ENCODE measurements at places on chromosomes 11 and 22. TPM values are rescaled to one million over a fixed set of nuclear protein-coding genes. Genes with fewer than 3 reads are reported as not detected.

GRCh38 chr22:48089601-48090331 lies 1327.3 kb downstream of the TBC1D22A start:
- DNase-seq, result no peak

- no peak for DNase-seq
Observed at GRCh38 chr11:27861706-27862430, 161.6 kb upstream of the BDNF start.

DNA sequence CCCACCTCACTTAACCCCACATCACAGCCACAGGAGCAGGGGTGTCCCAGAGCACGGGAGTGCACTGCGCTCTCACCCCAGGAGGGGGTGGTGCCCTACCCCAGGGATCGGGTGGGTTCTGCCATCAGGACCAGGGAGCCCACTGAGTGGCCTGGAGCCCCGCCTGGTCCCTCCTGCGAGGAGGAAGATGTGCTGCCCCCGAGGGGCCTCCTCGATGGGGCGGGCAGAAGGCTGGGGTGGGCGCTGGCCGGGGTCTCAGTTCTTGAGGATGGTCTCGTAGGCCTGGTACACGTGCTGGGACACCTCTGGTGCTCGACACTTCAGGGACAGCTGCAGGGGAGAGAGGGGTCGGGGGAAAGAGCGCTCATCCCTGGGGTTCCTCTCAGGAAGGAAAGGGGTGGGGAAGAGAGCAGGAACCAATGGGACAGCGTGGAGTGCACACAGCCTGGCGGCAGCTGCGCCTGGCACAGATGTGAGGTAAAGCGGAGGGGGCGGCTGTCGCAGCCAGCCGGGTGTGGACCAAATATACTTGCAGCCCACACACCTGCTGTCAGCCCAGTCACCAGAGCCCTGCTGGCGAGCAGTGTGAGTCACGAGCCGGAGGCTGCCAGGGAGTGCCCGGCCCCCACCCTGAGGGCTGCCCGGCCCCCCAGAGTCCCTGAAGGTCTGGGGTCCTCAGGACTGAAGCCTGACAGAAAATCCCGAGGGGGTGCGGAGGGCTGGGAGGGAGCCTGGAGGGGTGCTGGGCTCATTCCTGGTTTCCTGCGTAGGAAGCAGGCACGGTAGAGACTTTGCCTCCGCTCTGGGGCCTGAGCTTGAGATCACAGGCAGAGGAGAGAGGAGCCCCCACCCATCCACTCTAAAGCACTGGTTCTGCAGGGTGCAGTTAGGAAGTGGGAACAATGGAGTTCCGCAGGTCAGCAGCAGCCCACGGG lies 13.3 kb upstream of the RASL10A start:
- DNase-seq, result no peak

GRCh38 chr11:48063424-48063978 lies 83.1 kb downstream of the PTPRJ start:
- no peak for DNase-seq

MALAT1 gene
- total RNA-seq, result 32,234 TPM

PGA3 gene
- not detected for total RNA-seq

SYCE3 gene
- total RNA-seq, result not detected
